ENCODE measurements at places on chromosomes 5 and 9.

- no peak for DNase-seq
Measured at GRCh38 chr9:68458918-68459317, 81.8 kb downstream of the TMEM252 start.

GRCh38 chr9:76846297-76846696, 59.6 kb downstream of the PRUNE2 start:
- DNase-seq = no peak

DNA sequence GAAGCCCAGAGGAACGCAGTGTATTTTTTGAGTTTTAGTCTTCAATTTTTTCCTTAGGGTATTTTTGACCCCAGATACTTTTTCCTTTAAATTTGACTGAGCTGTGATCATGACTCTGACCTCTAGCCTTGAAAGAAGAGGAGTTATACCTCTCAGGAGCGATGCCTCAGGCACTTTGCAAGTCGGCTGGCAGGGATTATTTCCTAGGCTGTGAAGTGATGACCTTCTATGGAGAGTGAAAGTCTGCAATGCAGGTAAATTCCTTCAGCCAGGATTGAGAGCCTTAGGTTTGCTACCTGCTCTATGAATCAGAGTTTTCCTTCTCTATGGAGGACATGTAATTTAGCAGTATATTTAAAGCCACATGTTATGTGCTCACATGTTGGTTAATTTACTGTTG, 10.8 kb upstream of the NUDT12 start:
- no peak for DNase-seq

GRCh38 chr9:85527331-85528020, 214.3 kb downstream of the AGTPBP1 start:
- DNase-seq = no peak

DNA sequence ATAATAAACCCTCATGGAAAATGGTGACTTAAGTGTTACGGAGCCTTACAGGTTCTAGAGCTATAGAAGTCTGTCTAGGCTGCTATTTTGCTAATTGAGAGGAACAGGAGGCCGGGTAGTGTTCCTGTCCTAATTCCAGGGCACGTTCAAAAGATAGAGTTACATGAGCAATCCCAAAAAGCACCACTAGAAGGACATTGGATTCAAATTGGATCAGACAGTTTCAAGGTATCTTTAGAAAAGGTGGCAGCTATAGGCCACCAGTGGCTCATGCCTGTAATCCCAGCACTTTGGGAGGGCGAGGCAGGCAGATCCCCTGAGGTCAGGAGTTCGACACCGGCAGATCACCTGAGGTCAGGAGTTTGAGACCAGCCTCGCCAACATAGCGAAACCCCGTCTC, 458.8 kb downstream of the TMEM232 start:
- no peak for DNase-seq

- no peak for DNase-seq
Measured at GRCh38 chr9:113331780-113332179, 8.3 kb downstream of the WDR31 start.

DNA sequence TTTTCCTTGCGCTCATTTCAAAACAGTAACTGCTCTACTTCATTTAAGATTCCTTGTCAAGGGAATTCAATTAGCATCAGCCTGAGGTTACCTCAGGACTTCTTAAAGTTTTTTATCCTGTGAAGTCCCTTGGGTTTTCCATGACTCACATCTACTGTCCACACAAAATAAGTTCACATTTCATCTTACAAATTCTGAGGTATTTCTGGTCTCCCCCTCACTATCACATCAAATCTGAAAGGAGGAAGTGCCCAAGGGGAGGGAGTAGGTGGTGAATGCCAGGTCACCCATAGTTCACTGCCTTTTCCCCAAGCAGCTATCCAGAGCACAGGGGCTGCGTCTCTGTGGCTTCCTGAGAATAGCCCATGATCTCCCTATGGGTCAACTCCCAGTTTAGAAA, 227.1 kb upstream of the NREP start:
- no peak for DNase-seq

GRCh38 chr9:92723299-92723625, 41.4 kb downstream of the BICD2 start:
- no peak for DNase-seq

- DNase-seq = no peak
Measured at GRCh38 chr9:126783949-126784348, 20.9 kb upstream of the ZBTB43 start.

DNA sequence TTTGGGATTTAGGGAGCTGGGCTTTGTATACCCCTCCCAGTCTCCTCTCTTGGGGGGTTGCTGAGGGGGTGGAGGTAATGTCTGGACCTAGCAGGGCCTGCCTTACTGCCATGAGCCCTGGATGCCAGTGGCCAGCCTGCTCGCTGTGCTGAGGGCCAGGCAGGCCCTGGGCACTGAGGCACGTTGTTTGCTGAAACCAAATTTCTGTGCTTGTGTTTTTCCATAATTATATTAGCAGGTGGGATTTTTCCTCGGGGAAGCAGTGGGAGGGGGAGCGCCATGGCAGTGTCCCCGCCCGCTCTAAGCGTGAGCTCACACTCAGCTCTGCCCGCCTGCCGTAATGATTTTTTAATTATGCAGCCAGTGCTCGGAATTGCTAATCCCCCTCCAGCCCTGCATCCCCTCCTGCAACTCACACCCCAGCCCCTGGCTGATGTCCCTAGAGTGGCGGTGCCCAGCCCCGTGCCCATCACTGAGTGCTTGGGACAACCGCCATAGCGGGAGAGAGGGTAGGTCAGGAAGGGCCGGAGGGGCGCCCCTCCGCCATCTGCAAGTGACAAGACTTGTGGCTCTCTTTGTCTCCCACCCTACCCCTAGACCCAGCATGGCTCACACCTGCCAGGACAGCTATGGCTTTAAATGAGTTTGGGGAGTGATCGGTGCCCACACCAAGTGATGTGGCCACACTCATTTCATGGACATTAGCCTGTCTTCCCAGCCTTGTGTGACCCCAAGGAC, 20.9 kb downstream of the CXXC5 start:
- no peak for DNase-seq

- DNase-seq = no peak
Measured at GRCh38 chr9:35859310-35859989, 10.8 kb downstream of the OR13J1 start.

GRCh38 chr9:2012347-2012746, 2.8 kb upstream of the SMARCA2 start:
- no peak for DNase-seq

DNA sequence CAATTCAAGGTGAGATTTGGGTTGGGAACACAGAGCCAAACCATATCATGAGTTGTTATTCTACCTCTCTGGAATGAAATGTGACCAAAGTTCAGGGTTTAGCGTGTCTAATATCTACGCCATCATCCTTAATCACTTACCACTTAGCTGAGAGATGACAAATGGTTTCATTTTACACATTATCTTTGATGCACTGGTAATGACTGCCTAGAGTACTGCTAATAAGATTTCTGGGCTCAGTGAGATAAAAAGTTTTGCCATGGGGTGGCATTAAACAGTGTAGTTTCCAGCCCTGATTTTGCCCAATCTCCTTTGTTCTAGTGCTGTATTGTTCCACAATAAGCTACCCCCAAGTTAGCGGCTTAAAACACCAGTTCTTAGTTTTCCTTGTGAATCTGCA, 367.2 kb downstream of the MLLT3 start:
- no peak for DNase-seq
